T follicular helper cell (primary cell): ENCODE measurements at places on chromosomes 1 and 21.

DNA sequence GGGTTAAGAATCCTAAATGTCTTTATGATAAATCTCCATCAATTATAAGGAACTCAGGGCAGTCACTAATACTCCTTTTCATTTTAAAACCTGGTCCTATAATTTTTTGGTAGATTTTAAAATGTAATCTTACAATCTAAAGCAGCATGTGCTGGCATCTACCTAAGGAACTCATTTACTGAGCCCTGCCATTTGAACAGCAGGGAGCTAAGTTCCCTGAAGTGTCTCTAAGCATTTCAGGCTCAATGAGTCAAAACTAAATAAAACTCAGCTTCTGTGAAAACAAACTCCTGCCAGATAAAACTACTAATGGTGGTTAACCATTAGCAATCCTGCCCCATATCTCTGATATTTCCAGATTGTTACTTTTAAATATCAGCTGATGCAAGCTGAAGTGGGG lies 1371.8 kb upstream of the PRMT6 start:
- no peak for DNase-seq

DNA sequence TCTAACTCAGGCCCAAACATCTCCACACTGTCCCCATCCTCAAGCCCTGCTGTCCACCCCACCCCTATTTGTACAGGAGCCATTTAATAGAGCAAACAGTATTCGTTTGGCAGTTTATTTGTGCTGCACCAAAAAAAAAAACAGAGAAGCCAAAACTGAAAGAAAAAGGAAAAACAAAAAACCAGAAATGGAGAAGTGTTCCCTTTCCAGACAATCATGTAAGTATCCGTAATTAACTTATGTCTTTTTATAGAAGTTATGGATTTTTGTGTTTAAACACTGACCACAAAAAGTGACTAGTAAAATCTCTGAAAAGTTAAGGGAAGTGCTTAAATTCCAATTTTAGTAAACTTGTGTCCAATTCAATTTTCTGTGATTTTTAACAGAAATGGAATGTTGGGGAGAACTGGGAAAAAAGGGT lies 40.4 kb upstream of the ZBTB18 start:
- DNase-seq = no peak

GRCh38 chr1:45722809-45723208 lies 27.6 kb downstream of the IPP start:
- DNase-seq = no peak

DNA sequence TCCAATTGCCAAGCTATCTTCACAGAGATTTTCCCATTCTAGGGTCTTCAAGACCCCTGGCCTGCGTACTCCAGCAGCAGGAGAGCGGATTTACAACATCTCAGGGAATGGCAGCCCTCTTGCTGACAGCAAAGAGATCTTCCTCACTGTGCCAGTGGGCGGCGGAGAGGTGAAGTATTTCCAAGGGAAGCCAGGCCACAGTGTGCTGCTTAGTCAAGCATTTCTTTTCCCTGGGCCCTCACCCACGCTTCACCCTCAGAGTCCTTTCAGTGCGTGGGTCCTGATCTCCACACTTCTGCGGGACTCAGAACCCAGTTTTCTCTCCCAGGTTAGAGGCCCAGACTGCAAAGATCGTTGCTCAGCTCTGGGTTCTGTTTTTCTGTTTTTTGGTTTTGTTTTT lies 13.1 kb downstream of the CDCA8 start:
- DNase-seq = no peak
